ENCODE measurements at places on chromosomes 6 and 20.

- no peak for DNase-seq
Observed at GRCh38 chr6:74705451-74705850, 500.4 kb downstream of the COL12A1 start.

DNA sequence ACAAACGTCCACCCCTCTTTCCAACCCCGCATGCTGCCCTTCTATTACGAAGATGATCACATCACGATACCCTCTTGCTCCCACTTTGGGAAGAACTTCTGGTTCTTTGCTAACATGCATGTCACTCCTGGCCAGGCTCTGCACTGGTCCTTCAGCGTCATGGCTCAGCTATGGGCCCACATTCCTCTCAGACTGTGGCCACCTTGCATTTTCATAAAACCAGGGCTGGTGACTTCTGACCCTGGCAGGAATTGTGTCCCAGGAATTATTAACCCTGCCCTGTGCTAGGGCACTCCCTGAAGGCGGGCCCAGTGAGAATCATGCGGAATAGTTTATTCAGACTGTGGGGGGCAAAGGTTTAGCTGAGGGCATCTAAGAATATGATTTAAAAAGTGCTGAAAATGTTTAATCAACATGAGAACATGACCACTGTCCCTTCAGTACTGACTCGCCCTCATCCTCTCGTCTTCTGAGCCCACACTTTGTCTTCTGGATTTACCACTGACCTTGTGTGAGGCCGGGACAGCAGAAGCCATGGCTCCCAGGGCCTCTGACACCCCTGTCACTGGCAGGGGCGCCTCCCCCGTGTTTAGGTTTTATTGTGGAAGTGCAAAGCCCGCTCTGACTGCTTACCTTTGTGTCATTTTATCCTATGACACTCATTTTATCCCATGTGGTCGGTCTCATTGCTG, 38.1 kb upstream of the THBS2 start:
- DNase-seq: no peak

DNA sequence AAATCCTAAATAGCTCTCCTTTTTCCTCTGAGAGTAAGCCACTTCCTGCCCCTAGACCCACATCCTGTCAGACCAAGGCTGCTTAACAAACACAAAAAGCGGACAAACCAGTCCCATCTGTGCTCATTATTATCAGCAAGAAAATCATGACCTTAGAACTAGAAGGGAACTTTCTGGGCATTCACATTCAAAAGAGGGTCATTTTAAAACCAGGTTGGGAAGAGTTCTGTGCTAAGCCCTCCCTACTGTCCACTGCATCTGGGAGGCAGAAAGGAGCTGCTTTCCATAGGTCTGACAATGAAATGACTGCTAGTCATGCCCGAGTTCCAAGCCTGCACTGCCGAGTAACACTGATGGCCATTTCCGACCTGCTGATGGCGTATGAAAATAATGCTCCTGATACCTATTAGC, 15.4 kb downstream of the EZR start:
- no peak for DNase-seq

DNA sequence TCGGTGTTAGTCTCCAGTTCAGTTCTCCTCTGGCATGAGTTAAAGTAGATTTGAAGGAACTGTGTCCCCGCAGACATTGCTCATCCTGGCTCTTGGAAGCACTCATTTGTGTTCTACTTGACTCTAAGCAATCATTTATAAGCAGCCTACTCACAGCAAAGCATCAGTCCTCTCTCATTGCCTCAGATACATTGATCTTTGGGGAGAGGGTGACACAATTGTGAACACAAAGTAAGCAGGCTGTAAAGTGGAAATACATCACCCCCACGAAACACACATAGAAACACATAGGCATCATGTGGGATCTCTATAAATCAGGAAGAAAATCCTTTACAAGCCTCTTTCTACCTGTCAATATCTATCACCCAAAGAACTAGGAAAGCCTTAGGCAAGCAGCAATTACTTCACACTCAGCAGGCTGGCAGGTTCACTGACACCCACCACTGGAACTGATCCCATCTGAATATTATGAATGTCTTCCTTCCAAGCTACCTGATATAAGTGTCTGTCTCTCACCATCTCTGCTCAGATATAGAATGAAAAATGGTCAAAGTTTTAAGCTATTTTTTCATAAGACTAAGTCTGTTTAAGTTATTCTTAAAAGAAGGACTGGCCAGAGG, 675.8 kb downstream of the HACE1 start:
- DNase-seq: no peak

GRCh38 chr20:48621376-48622078, 206.3 kb downstream of the PREX1 start:
- no peak for DNase-seq

DNA sequence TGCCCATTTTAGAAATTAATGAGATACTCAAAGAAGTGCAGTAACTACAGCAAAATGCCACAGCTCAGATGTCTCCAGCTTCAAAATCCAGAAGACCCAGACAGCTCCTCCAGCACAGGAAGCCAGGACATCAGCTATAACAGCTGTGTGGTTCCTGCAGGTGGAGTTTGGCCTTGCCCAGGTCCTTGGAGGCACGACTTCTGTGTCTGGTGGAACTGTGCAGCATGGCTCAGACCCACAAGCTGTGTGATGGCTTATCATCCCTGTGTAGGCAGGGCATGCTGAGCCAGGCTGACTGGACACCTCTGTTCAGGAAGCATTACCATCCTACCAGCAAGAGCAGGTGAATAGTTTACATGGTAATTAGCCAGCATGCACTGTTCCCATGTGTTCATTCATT, 26.5 kb upstream of the CD93 start:
- DNase-seq: no peak

GRCh38 chr6:87808005-87808757, 106.1 kb upstream of the AKIRIN2 start:
- no peak for DNase-seq

- DNase-seq: no peak
Observed at GRCh38 chr6:167589615-167589940, 237.1 kb upstream of the AFDN start.

- DNase-seq: no peak
Observed at GRCh38 chr6:101108286-101108685, 227.2 kb upstream of the ASCC3 start.

DNA sequence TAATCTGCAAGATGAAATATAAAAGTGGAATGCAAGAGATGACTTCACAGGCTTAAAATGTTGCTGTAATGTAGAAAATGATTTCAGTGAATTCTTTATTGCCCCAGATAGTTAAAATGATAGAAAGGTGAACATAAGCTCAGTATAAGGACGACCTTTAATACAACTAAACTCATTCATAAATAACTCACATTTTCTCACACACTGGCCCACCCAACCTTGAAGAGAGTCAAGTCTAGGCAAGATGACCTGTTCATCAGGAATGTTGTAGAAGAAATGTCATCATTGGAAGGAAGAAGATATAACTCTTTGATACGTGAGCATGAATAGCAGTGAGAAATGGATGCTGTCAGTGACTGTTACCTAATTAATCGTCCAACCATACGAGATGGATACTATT, 111.1 kb upstream of the SASH1 start:
- no peak for DNase-seq

DNA sequence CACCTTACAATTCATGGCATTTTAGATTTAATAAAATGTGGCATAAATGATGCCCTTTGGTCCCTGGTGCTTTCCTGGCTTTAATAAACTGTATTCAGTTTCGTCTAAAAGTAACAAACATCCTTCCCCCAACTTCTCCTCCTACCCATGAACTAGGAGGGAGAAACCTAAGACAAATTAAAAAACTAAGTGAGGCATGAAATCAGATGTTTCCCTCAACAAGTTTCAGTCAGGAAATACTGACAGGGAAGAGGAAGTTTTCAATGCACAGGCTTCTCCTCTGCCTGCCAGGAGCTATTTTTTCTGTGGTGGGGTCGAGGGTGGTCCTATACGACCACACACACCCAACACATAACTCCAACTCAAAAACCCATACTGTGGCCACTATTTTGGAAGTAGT, 10.0 kb downstream of the HBS1L start:
- no peak for DNase-seq

DNA sequence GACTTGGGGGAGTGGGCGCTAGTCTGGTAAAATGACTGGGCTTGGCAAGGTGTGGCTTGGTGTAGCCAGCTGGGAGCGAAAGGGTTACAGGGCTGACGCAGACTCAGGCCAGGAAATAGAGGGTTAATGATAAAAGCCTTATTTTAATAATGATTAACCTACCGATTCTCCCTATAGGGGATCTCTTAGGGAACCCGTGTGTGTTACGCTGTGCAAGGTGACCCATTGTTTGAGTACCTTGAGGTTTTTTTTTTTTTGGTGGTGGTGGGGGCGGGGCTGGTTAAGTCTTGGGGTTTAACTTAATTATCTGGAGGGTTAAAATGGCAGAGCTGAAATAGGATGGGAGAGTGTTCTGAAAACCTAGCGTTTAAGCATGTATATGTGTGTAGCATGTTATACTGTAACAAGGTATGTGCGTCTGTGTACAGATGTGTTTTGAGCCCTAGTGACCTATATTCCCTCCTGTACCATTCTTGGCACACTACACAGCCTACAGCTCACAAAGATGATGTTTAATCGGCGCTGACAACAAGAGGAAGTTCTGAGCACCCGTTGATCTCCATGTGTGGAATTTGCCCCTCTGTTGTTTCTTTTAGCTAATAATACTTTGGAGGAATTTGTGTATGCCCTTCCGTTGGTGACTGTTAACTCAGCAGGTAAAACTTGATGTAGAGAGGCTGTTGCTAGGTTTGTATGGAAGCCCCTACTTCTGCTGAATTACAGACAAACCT, 1.3 kb downstream of the CARMIL1 start:
- DNase-seq: no peak

DNA sequence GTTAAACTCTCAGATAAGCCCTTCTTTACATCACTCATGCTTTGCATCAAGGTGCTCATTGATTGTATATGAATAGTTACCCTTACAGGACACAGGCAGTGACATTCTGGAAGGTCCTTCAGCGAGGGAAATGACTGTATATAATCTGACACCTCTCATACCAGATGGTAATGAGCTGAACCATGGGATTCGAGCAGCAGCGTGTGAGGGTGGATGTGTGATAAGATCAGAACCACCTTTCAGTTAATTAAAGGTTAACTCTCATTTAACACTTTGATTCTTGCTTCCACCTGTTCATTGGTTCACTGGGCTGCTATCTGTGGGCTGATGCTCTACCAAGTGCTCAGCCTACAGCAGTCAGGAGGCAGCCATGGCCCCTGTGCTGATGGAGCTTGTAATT, 24.2 kb downstream of the NEDD9 start:
- no peak for DNase-seq

DNA sequence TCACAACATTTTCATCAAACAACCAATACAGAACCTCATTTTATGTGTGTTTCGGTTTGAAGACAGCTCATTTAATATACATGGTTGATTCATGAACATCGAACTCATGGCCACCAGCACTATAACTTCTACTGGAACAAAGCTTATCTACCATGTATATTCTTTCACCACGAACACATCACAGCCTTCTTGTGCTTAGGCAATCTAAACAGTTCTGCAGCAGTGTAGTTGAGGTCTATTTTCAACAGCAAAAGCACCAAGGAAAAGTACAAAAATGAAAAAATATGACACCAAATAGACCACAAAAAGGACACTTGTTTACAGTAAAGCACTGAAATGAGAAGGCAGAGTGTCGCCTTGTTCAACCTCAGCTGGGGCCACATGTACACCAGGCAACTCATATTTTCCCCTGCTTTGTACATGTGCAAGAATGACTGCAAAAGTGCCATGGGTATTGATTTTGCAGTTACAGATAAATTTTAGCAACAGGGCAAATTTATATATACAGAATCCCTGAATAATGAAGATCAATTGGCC, 25.8 kb upstream of the KCNK5 start:
- no peak for DNase-seq

GRCh38 chr20:20410678-20411077, 42.8 kb downstream of the INSM1 start:
- peak; percentile 96 for DNase-seq

- DNase-seq: no peak
Observed at GRCh38 chr20:29306390-29307072, 1950.9 kb upstream of the DEFB115 start.

DNA sequence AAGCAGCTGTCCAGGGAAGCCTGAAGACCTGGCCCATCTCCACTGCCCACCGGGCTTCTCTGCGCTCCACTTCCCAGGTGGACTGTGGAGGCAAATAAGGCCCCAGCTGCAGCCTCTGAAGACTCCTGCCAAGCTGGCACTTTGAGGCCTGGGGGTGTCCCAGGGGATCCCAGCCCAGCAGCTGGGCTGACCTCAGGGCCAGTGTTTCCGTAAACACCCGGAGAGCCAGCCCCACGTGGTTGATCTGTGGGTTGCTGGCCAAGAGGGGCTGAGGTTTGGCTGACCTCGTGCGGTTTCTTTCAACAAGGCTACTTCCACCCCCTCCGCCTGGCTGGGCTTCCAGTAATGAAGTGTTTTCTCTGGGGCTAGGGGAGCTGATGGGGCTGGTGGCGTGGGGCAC, 12.4 kb upstream of the CCN5 start:
- DNase-seq: peak; percentile 70

GRCh38 chr6:26367114-26367513, 2.1 kb downstream of the BTN3A2 start:
- DNase-seq: no peak

DNA sequence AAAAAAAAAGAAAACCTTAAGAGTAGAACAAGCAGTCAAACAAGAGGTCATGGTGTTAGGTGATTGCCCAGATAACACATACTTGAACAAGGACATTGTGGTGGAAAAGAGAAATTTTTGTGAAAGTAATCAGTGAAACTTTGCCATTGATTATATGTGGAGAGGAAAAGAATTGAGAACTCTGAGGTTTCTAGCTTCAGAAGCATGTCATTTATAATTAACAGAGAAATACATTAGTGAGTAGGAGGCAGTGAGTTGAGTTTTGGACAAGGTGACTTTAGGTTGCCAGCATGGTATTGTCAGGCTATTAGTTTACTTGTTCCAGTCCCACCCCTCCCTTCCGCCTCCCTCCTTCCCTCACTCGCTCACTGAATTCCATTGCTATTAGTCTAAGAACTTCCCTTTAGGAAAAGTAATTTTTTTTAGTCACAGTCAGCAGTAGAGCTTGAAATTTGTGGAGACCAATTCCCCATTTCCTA, 17.2 kb downstream of the TAB2 start:
- DNase-seq: no peak

GRCh38 chr6:162999575-163000285, 272.0 kb downstream of the PACRG start:
- no peak for DNase-seq

GRCh38 chr6:146886587-146887446, 288.0 kb downstream of the ADGB start:
- no peak for DNase-seq

DNA sequence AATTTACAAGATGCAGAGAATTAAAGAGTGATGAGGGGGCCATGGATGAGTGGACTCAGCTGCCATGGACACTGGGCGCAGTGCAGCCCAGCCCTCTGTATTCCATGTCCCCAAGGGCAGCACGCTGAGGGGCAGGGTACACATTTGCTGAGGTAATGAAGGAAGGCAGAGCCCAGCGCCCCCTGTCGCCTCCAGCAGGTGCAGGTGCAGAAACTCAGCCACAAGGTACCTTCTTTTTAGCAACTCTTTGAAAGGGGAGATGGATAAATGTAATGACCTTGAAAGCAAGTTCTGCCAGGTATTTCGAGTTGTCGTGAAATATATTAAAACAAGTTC, 7.1 kb downstream of the CD93 start:
- peak; percentile 17 for DNase-seq

All from NCI-H1092 treated with DMSO at 0.1 percent for 48 hours (cell line).